ENCODE measurements at places on chromosomes 3 and 15.

- DNase-seq: no peak
Measured at GRCh38 chr3:125381743-125382142, 6.6 kb upstream of the ZNF148 start.

DNA sequence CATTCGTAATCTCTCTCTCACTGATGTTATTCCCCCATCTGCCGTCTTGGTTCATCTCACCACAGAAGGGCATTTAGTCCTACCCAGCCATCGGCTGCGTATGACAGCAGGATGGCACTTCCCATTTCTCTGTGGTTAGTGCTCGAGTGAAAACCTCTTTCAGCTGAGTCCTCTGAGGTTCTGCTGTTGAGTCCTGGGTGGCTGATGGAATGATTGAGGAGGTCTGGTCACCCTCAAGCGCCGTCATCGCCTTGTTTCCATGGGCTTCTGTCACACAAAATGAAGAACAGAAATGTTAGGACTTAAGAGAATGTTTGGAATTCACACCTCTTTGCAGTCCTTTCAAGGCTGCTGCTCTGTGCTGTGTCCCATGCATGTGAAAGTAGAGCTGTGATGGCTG, 9.4 kb upstream of the SACM1L start:
- DNase-seq: no peak

DNA sequence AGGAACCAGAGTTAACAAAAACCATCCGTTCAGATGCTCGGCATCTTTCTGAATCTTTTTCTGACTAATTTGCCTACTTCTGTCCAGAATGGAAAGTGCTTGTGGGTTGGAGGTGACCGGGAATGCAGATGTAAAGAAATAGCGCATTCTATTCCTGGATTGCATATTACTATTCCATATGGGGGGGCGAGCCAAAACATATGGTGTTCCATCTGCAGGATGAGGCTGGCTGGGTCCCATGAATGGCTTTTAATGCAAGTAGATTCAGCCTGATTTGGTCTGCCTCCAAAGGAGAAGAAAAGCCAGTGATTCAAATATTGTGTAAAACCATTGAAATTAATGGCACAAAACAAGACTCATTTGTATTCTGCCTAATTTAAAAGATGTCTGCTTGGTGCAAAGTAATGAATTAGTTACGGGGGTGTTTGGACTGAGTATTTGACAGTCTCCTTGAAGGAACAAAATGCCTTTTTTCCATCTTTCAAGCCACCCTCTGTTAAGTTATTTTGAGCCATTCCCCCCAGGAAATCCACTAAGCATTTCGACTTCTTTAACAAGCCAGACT, 99.0 kb downstream of the ST8SIA2 start:
- peak; percentile 15 for DNase-seq

DNA sequence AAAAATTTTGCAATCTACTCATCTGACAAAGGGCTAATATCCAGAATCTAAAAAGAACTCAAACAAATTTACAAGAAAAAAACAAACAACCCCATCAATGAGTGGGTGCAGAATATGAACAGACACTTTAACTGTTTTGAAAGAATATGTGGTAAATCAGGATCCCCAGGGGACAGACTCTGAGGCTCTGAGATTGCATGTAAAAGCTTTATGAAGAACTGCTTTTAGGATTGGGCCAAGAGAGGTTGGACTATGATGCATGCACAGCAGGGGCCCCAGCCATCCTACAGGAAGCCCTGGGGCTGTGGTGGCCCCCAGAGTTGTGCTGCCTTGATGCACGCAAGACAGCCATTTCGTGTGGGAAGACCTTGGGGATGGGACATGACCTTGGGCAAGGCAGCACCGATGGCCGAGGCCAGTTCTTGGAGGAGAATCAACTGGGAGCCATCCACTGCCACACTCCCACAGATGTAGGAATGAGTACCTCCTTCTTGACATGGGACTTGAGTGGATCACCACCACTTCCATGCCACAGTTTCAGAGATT, 298.1 kb upstream of the THBS1 start:
- DNase-seq: no peak

- no peak for DNase-seq
Measured at GRCh38 chr3:126672340-126672739, 17.4 kb upstream of the TXNRD3 start.

DNA sequence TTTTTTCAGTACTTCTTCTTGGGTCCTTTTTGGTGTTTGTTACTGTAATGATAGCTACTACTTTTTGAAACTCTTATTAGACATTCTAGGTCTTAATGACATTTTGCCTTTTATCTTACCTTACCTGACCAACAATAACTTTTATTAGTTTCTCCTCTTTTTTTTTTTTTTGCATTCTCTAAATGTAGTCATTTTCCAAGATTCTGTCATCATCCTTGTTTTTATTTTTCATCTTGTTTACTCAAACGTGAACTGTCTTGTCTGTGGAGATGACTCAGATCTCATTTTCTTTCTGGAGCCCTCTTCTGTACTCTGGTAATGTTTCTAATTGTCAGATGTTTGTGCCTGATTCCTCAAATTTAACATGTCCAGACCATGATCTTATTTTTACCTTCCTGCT, 2.9 kb downstream of the ABHD5 start:
- DNase-seq: no peak

DNA sequence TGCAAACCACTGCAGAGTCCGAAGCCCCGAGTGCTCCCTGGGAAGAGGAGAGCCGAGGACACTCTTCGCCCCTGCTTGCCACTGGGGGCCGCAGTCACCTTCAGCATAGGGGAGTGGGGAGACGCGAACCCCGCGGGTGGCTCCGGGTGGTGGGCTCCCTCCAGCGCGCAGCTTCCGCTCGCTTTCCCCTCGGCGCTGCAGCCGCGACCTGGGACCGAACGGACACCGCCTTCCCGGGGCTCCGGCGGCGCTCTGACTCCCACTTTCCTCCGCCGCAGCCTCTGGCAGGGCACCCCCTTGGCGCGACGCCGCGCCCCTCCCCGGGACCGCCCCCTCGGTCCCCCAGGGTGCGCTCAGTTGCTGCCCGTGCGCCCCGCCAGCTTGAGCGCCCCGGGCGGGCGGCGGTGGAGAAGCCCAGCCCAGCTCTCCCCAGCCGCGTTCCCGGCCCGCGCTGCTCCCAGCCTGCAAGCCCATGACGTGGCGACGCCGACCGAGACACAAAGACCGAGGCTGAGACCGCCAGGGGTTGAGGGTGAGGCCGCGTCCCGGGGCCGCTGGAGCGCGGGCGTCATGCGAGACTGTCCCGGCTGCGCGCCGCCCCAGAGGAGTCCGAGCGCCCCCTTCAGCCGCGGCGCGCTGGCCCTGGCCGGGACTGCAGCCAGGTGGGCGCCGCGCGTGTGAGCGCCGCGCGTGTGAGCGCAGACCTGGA, at the start of gene MINAR1:
TSS of gene MINAR1 (plus strand) at position 701 of the 709 bp plus-strand sequence. CDS start 23,812 bp downstream, outside the sequence.
- peak; percentile 44 for DNase-seq

- DNase-seq: peak; percentile 94
Measured at GRCh38 chr15:65400760-65401610, 21.8 kb downstream of the IGDCC4 start.

DNA sequence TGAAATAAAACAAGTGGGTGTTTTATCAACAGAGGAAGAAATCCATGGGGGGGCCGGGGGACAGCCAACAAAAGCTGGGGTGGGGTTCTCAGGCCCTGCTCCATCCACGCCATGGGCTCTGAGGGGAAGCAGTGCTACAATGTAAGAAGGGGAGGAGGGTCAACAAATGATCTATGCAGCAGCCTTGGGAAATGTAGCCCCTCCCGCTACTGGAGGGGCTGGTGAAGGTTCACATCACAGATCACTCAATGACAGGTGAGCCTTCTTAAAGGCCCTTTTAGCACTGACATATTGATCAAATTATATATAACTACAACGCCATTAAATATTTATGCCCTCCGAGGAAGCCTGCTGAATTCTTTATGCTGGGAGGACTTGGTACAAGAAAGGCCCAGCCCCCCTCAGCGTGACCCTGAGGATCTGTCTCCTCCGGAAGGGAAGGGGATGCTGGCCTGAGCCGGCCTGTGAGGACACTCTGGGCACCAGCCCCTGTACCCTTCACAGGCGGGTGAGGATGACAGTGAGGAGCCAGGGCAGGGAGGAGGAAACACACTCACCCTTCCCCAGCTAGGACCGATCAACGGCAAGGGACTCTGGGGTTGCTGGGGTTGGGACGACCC, 15.3 kb downstream of the TLE3 start:
- no peak for DNase-seq
